ENCODE measurements at places on chromosomes 12 and 14.

DNA sequence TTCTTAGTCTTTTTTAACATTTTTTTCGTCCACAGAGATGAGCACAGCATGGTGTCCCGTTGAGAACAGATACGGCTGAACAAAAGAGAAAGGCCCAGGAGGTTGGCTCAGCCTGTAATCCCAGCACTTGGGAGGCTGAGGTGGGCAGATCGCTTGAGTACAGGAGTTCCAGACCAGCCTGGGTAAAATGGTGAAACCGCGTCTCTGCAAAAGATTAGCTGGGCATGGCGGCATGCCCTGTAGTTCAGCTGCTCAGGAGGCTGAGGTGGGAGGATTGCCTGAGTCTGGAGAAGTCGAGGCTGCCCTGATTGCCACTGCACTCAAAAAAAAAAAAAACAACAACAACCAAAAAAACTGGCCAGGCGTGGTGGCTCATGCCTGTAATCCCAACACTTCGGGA, 5.9 kb upstream of the EP400 start:
- no peak for DNase-seq

GRCh38 chr14:67444395-67444794, 32.4 kb upstream of the PLEK2 start:
- peak; percentile 58 for DNase-seq

GRCh38 chr12:49051373-49051764, 9.2 kb downstream of the KMT2D start:
- no peak for DNase-seq

GRCh38 chr12:11545484-11546330, 103.8 kb upstream of the ETV6 start:
- no peak for DNase-seq

Data from RWPE1 (cell line).